ENCODE measurements at places on chromosomes 4 and X. TPM values are rescaled to one million over a fixed set of nuclear protein-coding genes. Genes with fewer than 3 reads are reported as not detected.

- DNase-seq, result no peak
Observed at GRCh38 chrX:69424910-69425309, 79.2 kb upstream of the NALF2 start.

DNA sequence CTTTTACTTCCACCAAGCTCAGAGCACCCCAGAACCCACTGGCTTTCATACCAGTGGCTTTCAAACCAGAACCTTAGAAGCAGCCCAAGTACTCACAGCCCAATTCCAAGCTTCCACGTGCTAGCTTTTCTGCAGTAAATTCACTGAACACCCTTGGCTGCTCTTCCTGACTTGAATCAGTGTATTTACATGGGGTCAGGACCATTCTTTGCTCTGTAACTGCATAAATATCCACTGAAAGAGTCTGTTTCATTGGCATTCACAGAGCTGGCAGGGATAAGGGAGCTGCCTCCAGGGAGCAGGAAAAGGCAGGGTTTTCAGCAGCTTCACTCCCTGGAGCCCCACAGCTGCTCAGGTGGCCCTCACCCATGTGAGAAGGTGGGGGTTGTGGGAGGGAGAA, 43.8 kb downstream of the RAI2 start:
- DNase-seq, result no peak

DNA sequence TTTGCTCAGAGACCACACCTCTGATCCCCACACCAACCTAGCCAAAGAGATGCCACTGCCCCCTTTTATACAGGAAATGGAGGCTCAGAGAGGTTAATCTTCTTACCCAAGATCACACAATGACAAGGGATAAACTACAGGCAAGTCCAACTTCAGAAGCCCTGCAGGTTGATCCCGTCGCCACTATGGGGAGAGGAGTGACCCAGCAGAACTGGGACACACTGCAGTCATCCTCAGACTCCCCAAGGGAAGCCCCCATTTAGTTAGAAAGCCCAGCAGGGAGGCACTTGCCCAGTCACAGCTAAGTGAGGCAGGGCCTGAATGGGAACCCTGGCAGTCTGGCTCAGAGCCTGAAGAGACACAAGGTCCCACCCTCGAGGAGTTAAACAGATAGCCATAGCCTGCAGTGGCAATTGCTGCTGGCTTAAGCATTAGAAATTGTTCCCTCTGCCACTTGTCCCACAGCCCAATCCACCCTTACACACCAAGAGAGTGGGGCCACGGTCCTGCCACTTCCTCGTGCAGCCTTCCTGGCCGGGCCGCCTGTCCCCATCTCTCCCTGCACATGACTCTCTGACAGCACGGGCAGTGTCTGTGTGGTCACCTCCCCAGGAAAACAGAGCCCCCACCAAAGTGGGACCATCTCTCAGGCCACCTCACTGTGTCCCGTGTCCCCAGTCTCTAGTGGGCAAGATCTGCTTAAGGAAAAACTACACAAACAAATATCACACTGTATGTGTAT, 2.7 kb downstream of the JAKMIP1 start:
- no peak for DNase-seq

GRCh38 chr4:128130621-128131020, 69.5 kb downstream of the LARP1B start:
- no peak for DNase-seq

CT83 gene
- not detected for total RNA-seq

SLC39A8 gene
- 2.9 TPM for total RNA-seq

RAB39B gene
- 0.34 TPM for total RNA-seq

SPANXB1 gene
- not detected for total RNA-seq
